ENCODE measurements at places on chromosomes 4 and X.

- no peak for DNase-seq
These were observed 132.7 kb upstream of the MAP3K15 start for GRCh38 chrX:19647731-19648588.

DNA sequence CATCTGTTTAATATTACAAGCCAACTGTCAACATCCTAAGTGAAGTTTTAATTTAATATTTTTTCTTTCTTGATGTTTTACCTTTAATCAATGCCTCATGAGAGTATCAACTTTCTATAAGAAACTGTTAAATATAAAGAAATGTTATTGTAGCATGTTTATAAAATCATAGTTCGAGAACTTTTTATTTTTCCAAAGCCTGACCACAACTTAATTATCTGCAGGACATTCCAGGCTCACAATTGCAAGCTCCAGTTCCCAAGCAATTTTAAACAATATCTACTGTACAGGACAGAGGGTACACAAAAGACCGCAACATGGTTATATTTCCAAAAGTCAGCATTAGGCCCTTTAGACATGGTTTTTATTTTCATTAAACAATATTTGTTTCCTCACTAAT, 20.1 kb downstream of the STX18 start:
- no peak for DNase-seq

DNA sequence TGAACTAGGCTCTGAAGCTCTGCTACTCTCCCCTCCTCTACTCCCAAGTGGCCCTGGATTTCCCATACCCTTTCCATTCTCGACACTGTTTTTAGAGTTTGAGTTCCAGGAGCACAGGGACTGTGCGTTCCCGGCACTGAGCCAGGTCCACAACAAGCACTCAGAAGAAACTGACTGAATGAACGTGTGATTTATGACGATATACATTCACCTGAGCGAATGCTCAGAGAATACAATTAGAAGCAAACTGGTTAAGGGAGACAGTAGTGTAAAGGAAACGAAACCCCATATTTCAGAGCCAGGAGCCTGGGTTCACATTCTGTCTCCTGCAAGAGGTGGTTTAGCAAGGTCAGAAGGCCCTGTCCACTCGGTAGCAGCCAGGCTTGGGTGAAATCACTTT, 1.4 kb upstream of the KIAA0232 start:
- DNase-seq = no peak

DNA sequence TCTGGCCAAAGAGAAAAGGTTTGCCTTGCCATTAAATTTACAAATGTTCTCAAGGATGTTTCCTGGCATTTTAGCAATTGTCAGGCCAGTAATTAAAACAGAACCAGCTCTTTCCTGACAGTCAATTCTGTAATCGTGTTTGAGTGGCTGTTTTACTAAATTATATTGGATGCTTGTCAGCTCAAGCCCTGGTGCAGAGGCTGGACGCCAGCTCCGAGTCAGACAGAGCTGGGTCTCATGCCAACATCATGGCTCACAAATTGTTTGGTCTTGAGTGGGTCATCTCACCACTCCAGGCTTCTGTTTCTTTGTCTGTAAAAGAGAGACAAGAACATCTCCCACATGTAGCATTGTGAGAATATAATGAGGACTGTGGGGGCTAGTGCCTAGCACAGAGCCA, 190.3 kb upstream of the PSAPL1 start:
- DNase-seq = no peak

- DNase-seq = no peak
These were observed 6.8 kb downstream of the SRPX2 start for GRCh38 chrX:100650841-100651240.

DNA sequence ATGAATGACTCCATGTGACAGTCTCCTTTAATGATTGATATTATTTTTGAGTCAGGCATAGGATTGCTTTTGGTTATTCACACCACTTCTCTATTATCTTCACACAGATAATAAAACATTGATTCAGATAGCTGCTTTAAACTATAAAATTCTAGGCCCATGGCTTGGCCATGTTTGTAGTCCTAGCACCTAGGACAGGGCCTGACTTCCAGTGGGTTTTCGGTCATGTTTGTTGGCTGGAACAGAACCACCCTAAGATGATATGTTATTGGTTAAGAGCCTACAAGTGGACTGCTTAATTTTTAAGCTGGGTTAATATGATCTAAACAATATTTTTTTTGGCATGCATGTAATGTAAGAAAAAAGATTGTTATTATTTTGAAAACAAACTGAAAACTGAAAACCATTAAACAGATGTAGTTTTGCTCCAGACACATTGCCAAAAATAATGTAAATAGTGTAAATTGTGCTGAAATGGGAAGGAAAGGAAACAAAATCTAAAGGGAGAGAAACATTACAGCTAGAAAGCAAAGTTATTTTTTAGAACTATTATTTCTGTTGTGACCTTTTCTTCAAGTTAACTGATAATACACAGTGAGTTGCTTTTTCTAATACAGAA, 98.0 kb downstream of the FRAS1 start:
- no peak for DNase-seq
